H7 (cell line): ENCODE measurements at places on chromosomes 2 and 18. TPM values are rescaled to one million over a fixed set of nuclear protein-coding genes. Genes with fewer than 3 reads are reported as not detected.

The PPP3R1 gene
- total RNA-seq, result 20.1 and 24.1 TPM in 2 replicates

The EML6 gene
- total RNA-seq, result 0.52 and 1.0 TPM in 2 replicates

The CRYGC gene
- total RNA-seq, result not detected in 2 replicates

The COBLL1 gene
- total RNA-seq, result 2.6 and 3.5 TPM in 2 replicates

The PAIP2B gene
- total RNA-seq, result 3.7 and 5.7 TPM in 2 replicates

The SERPINB12 gene
- total RNA-seq, result not detected in 2 replicates

The RNF152 gene
- total RNA-seq, result 8.8 and 8.9 TPM in 2 replicates

DNA sequence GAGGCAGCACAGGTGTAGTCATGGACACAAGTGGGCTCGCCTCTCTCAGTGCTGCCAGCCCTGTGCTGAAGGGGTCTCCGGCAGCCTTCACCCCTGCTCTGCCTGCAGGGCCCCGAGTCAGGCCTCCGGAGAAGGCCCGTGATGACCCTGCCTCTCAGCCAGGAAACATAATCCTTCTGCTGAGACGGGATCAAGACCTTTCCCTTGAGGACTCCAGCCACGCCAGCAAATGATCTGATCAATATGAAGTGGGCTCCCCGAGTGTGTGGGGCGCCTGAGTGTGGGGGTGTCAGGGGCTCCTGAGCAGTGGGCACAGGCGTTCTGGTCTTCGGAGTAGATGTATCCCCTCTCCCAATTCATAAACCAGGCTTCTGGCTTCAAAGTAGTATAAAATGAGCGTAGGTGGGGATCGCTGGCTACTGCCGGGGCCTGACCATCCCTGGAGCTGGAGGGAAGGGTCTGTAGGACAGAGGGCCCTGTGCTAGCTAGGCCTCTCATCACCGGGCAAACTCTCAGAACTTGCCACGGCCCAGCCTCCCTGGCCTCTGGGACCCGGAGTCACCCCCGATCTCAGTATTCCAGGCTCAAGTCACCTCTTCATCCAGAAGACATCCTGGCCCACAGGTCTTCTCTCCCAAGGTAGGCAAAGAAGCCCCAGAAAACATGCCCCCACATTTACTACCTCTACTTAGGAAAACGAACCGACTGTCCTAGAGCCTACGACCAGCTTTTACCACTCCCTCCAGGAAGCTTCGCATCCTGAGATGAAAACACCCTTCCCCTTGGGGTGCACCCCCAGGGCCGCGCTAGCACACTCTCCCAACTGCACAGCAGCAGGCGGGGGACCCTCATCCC lies 33.6 kb downstream of the CRACDL start:
- DNase-seq, result no peak

DNA sequence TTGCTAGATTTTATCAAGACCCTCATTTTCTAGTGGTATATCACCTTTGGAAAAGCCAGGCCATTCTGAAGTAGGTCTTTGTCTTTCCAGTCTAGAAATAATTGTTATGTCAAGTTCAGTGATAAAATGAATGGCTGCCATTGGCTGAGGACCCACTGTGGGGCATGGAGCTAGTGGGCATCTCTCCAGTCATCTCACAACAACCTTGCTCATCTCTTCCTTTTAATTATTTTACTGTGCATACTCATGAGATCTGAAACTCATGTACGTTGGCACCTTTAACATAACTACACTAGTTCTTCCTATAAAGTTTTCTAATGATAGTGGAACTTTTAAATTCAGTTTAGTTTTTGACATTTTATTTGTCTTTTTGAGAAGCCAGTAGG lies 240.9 kb downstream of the SLC8A1 start:
- no peak for DNase-seq

DNA sequence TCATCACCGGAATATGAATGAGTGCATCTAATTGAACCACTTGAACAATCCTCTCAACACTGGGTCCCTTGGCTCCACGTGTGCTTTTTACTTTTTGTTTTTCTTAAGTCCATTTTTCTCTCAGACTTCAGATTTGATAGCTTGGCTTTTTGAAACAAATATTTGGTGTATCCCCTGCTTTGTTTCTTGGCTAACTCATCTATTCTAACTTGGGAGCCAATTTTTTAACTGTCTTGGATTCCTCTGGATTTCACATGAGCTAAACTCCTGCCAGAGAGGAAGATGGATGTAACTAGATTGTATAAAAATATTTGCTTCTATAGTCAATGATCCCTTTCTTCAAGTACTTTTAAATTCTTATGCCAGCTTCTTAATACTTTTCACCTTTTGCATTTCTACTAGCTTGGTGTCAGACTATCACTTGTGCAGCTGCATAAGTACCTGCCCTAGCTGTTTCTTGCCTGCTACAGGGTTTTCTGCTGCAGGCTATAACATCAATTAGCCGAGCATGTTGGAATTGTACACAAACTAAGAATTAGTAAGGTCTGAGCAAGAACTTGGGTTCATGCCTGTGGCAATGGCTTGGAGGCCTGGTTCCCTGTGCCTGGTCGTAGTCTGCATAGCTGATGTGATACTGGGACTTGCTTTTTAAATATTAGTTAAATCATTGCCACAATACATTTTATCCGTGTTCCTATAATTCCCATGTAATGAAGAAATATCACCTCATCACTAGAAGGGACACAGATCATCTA lies 281.5 kb downstream of the EN1 start:
- no peak for DNase-seq

GRCh38 chr18:31487246-31488015 lies 10.5 kb upstream of the DSG2 start:
- no peak for DNase-seq

DNA sequence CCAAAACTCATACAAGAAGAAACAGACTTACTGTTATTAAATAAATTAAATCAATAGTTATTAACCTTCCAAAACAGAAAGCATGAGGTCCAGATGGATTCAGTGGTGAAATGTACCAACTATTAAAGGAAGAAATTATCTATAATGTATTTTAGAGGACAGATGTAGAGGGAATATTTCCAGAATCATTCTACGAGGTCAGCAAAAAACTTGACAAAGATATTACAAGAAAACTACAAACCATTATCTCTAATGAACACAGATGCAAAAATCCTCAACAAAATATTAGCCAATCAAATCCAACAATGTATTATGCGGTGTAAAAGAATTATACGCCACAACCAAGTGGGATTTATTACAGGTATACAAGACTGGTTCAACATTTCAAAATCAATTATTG lies 63.7 kb downstream of the ROCK2 start:
- DNase-seq, result no peak

GRCh38 chr2:168315331-168316072 lies 68.1 kb upstream of the STK39 start:
- no peak for DNase-seq

- no peak for DNase-seq
Measured at GRCh38 chr2:205323929-205324328, 358.4 kb upstream of the NRP2 start.

GRCh38 chr2:191360918-191361317 lies 115.7 kb downstream of the MYO1B start:
- DNase-seq, result no peak

DNA sequence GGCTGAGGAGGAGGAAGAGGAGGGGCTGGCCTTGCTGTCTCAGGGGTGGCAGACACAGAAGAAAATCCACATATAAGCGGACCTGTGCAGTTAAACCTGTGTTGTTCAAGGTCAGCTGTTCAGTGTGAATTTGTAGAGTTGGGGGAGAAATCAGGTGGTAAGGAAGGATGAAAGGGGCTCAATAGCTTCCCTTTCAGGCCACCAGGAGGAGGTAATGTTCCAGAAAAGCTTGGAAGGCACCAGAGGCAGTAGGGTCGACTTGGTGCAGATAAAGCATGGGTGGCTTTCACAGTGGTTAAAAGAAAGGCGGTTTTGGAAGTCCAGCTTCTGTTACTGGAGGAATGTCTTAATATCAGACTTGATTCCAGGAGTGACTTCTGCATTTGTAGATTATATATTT lies 167.4 kb downstream of the THSD7B start:
- peak; percentile 46 for DNase-seq

DNA sequence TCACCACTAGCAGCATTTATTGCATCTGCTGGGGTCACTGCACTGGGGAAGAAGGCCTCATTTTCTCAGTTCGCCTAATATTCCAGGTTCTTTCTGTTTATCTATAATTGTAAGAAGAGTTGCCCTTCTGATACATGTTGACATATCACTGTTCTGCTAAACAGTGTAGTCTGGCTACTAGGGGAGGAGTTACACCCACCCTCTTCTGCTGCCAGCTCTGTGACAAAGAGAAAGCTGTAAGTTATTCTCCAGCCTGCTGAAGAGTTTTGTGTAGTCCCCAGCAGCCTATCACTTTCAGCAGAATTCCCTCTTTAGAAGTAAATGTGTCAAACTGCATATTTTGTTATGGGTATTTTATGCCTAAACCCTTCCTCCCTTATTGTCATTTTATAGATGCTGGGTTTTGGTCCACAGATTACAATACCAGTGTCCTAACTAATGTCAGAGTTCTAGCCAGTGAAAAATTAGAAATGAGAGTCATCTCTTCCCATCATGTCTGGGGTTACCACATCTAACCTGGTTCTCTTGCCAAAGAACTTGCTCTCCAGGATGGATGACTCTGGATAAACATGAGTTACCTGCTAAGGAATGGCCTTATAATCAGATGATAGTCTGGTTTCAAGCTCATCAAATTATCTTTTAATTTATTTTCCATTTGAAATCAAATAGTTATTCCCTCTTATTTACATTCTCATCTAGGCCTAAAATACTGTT lies 5.6 kb upstream of the MBOAT2 start:
- no peak for DNase-seq
